ENCODE measurements at places on chromosomes 6 and 20.
A peak's percentile ranks its signal among the peaks of the same experiment; 100 is the strongest.

GRCh38 chr6:104540743-104541142, 319.0 kb downstream of the HACE1 start:
- no peak for DNase-seq

- DNase-seq, result peak; percentile 60
These were observed 3.4 kb upstream of the ZNFX1 start for GRCh38 chr20:49281059-49281912.

DNA sequence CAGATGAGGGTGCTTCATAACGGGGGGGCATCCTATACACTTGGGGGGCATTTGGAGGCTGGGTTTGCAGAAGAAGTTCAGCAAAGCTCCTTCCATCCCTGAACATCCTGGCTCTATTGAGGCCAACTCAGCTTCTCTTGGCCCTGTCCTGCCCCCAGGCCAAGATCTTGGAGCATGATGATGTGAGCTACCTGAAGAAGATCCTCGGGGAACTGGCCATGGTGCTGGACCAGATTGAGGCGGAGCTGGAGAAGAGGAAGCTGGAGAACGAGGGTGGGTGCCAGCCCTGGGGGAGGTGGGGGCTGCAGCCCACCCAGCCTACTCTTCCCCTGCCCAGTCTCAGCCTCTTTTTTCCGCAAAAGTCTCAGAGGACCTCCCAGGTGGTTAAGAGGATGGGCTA, 17.2 kb downstream of the GDAP1L1 start:
- peak; percentile 53 for DNase-seq

DNA sequence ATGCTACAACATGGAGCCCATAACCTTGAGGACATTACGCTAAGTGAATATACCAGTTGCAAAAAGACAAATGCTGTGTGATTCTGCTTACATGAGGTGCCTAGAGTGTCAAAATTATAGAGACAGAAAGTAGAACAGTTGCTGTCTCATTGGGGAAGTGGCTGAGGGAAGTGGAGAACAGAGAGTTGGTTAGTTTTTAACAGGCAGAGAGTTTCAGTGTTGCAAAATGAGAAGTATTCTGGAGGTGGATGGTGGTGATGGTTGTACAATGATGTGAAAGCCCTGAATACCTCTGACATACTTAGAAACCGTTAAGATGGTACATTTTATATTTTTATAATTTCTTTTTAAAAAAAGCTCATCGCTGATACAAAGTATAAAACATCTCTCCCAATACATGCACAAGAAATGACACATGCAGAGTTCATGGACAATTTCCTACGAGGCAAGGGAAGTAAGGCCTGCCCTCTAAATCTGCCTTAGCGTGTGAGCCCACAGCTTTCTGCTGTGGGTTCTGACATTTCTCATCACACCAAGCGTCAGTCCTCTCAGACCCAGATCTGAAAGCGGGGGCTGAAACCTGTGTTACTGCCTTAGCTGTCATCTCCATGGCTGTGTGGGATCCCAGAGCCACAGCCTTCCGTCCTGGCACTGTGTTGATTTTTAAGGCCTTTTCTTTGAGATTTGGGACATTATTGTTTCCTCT, 126.0 kb downstream of the RNASET2 start:
- peak; percentile 46 for DNase-seq

DNA sequence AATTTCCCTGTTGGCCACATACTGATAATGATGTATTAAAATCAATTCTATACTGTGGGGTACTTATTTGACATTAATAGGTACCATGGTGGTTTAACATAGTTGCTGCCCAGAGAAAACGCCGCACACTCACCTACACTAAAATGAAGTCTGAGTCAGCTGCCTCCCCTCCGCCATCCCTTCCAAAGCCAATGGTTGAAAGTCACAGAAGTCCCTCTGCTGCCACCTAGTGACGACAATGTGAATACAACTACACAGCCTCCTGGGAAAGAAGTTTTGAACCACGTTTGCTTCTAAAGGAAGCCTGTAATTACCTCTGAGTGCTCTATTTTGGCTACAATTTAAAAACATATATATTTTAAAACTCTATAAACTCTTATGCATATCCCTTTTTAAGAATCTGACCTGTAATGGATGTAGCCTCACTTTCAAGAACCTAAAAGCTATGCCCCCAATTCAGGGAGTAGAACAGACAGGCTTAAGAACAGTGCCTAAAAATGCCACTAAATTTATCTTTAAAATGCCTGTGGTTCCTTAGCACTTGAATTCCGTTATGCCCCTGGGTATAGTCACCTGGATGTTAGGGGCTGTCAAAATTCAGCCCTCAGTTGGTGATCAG, 20.6 kb upstream of the ECI2 start:
- peak; percentile 91 for DNase-seq

GRCh38 chr6:42627674-42628073, 63.8 kb downstream of the UBR2 start:
- DNase-seq, result peak; percentile 31

GRCh38 chr6:20211037-20211940, 980 bp downstream of the MBOAT1 start:
- peak; percentile 68 for DNase-seq
